ENCODE measurements at places on chromosomes 2 and 18.

DNA sequence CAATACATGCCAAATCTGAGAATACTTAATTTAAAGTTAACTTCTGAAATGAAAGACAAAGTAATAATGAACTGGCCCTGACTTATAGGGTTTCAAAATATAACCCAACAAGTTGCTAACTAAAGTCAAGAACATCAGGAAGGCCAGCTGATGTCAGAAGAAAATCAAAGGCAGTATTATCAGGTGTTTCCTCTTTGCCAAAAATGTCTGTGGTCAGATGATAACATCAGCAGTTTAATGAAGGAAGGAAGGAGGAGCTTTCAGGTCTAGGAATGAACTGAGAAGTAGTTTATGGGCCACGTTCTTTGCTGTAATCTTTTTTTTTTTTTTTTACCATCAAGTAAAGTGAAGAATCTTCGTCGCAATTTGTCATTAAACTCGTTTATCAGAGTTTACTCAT lies 40.9 kb downstream of the CDH2 start:
- DNase-seq, result no peak

- DNase-seq, result no peak
Measured at GRCh38 chr2:174717916-174718315, 46.4 kb downstream of the CHRNA1 start.

GRCh38 chr2:154697418-154698252 lies 860 bp upstream of the KCNJ3 start:
- no peak for DNase-seq

DNA sequence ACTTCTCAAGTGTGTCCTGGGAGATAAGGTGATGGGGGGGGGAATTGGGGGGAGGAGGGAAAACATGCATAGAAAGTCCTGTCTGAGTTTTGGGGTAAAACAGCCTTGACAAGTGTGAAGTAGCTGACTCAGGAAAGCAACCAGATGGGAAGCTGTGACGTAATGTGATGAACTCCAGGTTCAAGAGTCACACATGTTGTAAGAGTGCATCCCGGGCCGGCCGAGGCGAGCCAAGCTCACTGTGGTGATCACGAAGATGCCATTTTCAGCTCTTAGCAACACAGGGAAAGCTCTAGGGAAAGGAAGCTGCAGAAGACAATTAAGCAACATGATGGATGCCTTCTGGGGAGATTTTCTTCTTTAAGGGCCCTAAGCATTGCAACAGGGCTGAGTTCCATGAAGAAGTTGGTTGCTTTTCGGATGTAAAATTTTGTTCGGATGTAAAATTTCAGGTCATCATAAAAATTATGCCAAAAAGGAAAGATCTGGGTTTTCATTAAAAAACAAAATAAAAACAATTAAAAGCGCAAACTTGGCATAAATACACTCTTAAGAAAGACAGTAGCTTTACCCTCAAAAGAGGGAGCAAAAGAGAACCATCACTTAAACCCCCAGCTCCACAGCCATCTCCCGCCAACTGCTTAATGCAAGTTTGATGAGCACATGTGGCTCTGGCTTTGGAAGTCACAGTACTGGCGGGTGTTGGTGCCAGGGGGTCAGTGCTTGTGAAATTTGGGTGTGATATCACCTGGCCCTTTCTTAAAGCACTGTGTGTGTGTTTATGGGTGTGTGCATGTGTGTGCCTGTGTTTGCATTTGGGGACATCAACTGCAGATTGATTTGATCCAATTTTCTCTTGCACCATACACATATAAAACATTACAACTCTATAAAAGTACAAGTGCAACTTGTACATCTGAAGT lies 19.1 kb downstream of the SERTAD2 start:
- peak; percentile 93 for DNase-seq
